ENCODE measurements at places on chromosomes 7 and 10.

GRCh38 chr10:96856317-96856716 is 24.2 kb downstream of the LCOR start:
- DNase-seq = no peak

DNA sequence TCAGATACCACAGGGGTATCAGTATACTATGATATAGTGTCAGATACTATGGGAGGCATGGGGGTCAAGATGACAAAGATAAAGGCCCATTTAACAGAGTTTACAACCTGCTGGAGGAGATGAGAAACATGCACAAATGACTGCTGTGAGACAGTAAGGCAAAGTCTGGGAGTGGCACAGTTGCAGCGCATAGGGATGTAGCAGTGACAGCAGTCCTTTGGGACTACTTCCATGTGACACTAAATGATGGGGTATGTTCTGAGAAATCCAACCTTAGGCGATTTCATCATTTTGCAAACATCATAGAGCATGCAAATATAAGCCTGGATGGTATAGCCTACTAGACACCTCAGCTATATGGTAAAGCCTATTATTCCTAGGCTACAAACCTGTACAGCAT is 56.8 kb downstream of the CDK1 start:
- DNase-seq = no peak

DNA sequence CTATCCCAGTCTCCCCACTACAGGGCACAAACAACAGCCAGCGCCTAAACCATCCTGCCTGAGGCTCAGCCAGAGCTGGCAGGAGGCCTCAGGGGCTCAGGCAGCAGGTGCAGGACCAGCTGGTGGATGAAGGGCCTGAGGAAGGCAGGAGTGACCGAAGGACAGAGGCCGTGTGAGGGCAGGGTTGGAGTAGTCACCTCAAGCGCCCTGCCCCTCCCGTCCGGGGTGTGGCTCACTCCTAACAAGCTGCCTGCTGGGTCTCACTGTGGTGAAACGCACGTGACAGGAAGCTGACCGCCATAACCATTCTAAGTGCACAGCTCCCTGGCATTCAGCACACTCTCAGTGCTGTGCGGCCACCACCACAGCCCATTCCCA is 281.1 kb downstream of the ELFN1 start:
- peak; percentile 73 for DNase-seq

DNA sequence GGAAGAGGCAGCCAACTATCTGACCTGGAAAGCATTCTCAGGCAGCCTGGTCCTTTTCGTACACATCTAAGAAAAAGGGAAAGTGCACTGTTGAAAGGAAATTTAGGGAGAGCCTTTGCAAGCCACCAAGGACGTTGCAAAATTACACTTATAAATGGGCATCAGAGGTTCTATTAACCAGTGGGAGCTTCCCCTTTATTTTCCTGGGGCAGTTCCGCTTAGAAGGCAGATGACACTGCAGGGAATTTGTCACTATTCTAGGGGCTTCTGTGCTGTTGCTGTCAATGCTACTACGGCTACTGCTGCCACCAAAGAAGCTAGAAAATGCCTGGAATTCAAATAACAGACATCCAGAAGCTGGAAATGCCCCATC is 79.6 kb upstream of the AUTS2 start:
- peak; percentile 30 for DNase-seq

GRCh38 chr7:2613931-2614600 is 17.7 kb upstream of the TTYH3 start:
- DNase-seq = peak; percentile 45

DNA sequence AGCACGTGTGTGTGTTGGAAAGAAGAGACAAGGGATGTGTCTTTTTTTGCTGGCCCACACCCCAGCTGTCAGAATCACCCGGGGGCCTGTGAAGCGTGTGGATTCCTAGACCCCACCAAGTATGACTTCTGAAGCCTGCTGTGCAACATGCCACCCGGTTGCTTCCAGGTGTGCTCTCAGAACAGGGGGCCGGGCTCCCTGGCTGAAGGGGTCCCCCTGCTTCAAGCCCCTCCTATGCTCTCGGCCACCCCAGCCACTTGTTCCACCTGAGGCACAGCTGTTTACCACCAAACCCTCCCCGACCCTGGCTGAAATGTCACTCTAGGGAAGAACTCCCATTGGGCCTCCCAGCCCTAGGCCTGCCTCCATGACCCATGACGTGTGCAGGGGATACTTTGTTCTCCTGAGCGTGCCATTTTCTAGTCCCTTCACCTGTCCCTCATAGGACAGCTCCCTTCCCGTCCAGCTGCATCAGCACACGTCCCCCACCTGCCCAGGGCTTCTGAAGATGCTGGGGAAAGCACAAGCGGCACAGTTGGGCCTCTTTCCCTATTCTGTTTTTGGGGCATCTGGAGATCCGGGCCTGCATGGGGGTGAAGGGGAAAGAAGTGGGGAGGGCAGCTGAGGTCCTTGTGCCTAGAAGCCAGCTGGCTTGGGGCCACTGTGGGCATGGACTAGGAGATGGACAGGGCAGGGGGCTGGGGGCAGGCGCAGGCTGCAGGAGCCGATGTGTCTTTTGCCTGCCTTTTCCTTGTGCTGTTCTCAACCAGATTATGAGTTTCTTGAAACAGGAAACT is 33.3 kb downstream of the CRHR2 start:
- DNase-seq = no peak

GRCh38 chr10:127690176-127690835 is 46.7 kb upstream of the FOXI2 start:
- DNase-seq = no peak

DNA sequence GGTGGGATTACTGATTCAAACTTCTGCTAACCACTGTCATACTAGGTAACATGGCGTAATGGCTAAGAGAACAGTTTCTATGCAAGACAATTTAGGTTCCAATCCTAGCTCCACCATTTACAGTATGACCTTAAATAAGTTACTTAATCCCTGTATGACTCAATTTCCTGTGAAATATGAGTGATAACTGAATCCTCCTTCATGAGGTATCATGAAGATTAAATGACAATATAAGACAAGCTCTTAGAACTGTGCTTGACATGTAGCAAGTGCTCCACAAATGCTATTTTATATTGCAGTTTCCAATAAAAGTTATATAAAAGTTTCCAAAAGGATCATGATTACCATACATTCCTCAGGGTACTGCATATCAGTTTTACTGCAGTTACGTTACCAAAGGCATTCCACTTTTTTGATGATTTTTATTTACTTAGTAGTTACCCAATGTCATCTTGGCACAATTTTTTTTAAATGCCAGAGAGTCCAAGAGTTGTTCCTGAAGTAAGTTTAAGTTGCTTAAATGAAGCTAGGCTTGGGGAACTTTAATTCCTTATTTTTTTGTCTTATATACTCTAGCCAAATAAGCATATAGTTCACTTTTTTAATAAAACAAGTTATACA is 7.1 kb downstream of the DOCK4 start:
- DNase-seq = peak; percentile 71

DNA sequence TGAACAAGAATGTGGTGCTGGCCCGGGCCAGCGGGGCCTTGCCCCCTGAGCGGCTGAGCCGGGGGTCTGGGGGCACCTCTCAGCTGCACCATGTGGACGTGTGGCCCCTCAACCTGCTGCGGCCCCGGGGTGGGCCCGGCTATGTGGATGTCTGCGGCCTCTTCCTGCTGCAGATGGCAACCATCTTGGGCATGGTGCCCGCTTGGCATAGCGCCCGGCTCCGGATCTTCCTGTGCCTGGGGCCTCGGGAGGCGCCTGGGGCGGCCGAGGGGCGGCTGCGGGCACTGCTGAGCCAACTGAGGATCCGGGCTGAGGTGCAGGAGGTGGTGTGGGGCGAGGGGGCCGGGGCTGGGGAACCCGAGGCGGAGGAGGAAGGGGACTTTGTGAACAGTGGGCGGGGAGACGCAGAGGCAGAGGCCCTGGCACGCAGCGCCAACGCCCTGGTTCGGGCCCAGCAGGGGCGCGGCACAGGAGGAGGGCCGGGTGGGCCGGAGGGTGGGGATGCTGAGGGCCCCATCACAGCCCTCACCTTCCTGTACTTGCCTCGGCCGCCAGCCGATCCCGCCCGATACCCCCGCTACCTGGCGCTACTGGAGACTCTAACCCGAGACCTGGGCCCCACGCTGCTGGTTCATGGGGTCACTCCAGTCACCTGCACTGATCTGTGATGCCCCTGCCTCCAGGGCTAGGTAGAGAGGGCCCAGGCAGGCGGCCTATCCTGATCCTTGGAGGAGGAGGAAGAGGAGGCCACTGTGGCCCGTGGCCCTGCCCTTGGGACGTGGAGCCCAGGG is 1.1 kb upstream of the TRIP6 start:
- peak; percentile 47 for DNase-seq

DNA sequence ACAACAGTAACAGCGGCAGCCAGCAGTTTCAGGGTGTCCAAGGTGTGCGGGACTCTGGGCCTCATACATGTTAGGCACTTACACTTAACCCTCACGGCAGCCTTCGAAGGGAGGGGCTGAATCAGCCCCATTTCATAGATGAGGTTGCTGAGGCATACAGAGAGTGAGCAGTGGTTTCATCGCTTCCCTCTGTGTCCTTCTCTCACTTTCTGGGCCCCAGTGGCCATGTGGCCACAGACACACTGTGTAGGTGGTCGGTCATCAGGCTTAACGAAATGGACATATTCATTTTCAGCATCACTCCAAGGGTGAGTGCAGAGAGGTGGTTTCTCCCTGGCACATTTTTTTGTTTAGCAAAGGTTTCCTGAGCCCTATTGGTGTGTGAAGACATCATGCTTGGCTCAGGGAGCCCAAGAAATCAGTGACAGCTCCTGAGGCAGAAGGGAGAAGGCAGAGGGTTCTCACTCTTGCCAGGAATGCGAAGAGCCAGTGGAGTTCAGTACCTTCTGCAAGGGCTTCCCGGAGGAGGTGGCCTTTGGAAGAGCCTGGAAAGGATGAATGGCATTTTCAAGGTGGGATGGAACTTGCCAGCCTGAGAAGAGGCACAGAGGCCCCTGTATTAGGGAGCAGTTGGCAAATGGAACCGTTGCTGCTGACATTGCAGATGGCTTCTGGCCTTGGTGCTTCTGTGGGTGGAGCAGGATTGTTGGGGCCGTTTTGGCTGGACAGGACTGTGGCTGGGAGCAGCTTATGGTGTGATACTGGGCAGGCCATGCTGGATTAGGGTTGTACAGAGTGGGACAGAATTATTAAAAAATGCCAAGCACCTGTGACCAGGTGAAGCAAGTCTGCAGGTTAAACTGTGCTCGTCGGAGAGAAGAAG is 61.7 kb upstream of the PPIF start:
- no peak for DNase-seq

DNA sequence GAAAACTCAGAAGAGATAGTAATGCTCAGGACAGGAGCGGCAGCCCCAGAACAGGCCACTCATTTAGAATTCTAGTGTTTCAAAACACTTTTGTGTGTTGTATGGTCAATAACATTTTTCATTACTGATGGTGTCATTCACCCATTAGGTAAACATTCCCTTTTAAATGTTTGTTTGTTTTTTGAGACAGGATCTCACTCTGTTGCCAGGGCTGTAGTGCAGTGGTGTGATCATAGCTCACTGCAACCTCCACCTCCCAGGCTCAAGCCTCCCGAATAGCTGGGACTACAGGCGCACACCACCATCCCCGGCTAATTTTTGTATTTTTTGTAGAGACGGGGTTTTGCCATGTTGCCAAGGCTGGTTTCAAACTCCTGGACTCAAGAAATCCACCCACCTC is 65.9 kb upstream of the CAPZA2 start:
- DNase-seq = no peak

- DNase-seq = no peak
These were observed 180.0 kb upstream of the AHR start for GRCh38 chr7:17118412-17118811.

GRCh38 chr10:123604506-123604905 is 61.6 kb upstream of the GPR26 start:
- peak; percentile 31 for DNase-seq

DNA sequence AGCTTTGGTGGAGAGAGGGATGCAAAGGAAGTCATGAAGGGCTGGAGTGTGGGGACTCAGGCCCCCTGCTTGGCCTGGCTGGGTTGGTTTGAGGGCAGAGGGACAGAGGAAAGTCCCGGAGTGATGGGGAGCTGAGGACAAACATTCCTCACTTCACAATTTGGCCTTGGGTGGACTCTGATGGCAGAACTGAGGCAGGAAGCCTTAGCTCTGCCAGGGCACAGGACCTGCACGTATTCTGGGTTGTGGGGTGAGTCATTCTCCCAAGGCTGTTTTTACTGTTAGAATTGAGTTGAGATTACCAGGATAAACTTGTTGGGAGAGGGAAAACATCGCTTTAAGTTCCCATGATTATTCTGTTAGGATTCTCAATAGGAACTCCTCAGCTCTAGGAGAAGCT is 2.6 kb downstream of the GOLGA7B start:
- no peak for DNase-seq

GRCh38 chr7:42672339-42672999 is 239.4 kb downstream of the C7orf25 start:
- no peak for DNase-seq

DNA sequence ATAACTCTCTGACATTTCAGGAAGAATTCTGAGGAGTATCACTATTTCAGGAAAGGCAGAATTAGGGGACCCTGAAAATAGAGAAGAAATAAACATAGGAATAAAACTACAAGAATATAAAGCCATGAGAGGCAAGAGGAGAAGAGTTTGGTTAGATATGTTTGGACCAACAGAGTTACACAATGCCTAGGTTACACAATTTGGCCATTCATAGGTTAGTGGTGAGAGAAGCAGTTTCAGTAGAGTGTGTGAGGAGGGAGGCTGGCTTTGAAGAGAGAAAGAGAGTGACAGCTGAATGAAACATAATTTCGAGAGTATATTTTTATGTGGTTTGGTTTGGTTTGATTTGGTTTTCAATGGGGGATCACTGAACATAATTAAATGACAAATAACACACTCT is 783.2 kb upstream of the LRRN3 start:
- no peak for DNase-seq

DNA sequence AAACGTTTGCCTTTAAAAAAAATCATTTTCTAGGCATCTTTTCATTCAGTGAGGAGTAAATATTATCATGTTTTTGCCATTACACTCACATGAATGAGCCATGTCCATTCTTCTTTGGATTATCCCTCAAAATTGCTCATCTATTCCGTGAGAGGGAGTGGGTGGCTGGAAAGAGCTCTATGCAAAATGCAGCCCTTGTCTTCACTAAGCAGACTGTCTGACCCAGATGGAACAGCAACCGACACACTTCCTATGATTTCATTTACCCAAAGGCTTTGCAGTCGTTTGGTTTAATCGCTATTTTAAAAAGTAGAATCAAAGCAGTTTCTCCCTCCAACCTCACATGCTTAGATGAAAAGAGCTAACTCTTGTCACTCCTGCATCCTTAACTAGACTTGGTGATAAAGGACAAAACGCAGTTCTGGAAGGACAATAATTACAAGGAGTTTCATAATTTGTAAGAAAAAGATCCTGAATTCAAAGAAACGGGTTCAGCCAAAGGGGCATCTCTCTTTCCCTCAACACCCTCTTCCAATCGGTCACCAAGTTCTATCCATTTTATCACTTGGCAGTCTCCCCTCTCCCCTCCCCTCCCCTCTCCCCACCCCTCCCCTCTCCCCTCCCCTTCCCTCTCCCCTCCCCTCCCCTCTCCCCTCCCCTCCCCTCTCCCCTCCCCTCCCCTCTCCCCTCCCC is 198.1 kb upstream of the STK17A start:
- DNase-seq = no peak

GRCh38 chr10:129642427-129642826 is 175.4 kb downstream of the MGMT start:
- DNase-seq = no peak
